ENCODE measurements at places on chromosomes 1 and 21.

DNA sequence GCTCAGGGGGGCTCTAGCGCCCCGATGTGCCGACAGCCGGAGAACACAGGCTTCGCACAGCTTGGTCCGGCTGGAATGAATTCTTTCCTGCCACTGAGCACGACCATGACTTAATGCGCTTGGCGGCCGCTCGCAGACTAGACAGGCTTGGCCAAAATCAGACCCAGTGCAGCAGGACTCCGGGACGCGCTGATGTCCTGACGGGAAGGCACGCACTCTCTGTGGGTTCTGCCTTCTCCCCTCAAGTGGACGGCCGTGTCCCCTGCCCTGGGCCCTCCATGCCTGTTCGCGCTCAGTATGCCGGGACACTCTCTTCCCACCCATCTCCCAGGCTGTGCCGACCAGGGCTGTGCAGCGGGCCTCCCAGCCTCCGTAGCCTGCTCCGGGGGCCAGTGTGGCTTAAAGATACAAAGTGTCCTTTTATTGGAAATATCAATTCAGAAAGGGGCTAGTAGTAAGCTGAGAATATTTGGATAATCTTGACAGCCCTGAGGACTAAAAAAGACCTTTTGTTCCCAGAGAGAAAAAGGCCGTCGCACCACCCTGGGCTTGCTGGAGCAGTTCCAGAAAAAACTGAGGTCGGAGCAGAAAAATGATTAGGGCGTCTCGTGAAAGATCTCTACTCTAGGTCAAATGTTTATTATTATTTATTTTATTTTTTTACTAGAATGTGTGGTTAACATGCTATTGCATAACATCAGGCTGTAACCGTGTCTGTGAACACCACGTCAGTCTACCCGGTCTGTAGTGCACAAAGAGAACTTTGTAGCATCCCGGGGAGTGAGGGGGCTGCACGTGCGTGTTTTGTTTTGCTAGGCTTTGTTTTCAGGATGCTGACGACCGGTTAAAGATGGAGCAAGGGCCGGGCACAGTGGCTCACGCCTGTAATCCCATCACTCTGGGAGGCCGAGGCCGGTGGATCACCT is 88.1 kb upstream of the ARHGEF16 start:
- peak; percentile 47 for DNase-seq

GRCh38 chr1:158830074-158830677 is 975 bp upstream of the MNDA start:
- no peak for DNase-seq

DNA sequence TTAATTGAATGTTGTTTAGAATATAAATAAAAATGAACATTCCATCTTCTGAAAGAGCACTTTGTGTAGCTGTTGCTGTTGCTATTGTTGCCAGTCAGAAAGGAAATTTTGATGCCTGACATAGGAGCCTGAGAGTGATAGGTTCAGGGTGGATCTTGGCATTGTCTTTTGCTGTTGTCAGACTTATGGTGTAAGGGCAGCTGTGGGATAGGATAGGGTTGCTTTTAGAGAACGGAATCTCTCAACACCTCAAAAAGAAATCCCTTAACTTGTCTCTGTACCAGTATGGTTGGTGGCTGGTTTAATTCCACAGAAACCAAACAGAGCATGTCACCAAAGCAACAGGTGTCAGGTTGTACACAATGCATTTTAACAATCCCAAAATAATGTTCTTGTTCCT is 62.7 kb downstream of the ESRRG start:
- no peak for DNase-seq

- DNase-seq: no peak
Observed at GRCh38 chr1:6867729-6868659, 82.7 kb downstream of the CAMTA1 start.

DNA sequence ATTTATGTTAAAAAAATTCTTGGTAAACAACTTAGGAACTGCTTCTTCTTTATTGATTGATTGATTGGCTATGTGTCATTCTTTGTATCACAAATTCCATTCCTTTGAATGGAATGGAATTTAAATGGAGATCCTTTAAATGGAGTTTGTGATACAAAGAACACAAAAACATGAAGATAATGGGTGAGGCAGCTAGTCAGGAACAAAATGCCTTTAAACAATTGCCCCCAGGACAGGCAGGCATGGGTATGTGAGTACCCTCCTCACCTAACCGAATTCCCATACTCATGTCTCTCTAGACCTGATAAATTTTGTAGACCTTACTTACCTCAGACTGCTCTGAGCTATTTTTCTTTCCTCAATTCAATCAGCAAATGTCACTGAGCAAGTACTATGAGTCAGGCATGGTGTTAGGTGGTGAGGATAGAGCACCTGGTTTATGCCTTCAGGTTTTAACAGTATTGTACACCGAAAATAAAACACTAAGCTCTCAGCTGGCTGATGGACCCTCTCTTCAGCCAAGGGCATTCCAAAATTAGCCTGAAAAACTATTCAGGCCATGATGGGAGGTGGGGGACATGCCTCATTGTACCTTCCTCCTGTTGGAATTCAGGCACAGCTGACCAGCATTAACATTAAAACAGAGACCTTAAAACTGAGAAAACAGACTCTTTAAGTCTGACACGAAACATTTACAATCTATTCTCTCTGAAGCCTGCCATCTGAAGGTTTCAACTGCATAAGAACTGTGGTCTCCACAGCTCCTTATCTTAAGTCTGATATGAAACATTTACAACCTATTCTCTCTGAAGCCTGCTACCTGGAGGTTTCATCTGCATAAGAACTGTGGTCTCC is 58.9 kb downstream of the OLFML3 start:
- no peak for DNase-seq

DNA sequence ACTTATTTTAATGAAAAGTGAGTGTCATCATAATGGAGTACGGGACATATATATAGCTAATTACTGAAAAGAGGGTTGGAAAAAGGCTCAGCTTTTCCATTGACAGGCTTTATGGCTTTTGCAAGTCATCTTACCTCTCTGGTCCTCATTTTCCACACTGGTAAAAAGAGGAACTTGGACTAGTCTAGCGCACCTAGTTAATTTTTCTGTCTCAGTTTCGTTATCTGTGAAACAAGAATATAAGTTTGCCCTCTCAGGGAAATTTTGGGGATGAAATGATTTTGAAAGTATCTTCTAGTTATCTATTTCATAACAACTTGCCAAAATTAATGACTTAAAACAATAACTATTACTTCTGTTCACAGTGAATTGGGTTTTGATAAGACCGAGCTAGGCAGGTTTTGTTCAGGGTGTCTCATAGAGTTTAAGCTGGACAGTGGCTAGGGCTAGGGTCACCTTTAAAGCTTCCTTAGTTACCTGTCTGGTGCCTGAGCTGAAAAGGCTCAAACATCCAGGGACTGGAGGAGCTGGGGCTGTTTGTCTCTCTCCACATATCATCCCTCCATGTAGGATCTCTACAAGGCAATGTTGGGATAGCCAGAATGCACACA is 91.7 kb downstream of the TYW3 start:
- no peak for DNase-seq

DNA sequence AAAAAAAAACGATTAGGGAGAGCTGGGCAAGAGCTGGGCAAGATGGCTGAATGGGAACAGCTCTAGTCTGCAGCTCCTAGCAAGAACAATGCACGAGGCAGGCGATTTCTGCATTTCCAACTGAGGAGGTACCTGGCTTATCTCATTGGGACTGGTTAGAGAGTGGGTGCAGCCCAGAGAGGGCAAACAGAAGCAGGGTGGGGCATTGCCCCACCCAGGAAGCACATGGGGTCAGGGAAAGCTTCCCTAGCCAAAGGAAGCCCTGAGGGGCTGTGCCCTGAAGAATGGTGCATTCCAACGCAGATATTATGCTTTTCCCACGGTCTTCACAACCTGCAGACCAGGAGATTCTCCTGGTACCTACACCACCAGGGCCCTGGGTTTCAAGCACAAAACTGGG is 251.6 kb downstream of the GPATCH2 start:
- no peak for DNase-seq

DNA sequence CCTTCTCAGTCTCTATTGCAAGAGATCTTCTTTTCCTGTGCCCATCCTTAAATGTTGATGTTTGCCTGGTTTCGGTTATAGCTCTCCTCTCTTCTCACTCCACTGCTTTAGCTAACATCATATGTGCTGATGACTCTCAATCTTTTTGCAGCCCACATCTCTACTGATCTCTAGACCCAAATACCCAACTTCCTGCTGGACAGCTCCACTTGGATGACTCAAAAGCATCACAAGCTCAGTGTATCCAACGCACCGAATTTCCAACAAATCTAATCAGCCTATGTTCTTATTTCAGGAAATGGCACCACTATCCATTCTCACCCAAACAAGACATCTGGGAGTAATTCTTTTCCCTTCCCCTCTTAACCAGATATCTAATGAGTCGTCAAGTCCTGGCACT is 79.1 kb upstream of the ARTN start:
- no peak for DNase-seq

DNA sequence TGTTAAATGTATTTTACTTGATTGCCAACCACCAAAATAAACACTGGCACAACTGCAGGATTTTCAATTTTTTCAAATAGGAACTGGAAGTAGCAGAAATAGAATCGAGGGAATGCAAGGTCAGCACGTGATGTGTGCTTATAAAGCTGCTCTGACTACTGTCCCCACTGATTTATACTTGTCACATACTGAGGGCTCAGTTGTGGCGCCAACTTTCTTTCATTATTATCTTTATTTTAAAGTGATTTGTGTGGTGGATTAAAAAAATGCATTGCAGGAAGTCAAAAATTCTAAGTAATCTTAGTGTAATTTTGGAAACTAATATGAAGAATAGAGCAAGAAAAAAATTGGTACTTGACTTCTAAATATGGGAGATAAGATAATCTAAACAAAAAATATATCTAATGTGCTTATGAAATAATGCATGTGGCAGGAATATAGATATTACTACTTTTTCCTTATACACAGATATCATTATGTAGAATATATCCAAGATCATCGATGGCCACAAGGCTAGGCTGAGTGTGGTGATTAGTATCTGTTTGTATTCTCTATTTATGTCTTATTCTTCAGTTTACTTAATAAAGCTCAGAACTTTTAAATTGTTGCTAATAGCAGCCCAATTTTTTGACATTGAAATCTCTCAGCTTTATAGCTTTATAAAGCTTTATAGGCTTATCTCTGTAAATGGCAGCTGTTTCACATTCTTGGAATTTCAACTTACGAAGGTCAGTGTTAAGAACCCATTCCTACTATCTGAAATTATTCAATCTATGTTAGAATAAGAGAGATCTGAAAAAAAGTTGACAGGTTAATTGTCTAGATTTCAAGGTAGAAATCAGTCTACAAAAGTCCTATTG is 404.5 kb upstream of the ADAMTS5 start:
- no peak for DNase-seq

- DNase-seq: peak; percentile 25
Observed at GRCh38 chr1:150765296-150765976, at the start of gene CTSS. Gene CTSS (minus strand): TSS chr1:150765778. CDS start chr1:150764763, 1,015 bp downstream.

DNA sequence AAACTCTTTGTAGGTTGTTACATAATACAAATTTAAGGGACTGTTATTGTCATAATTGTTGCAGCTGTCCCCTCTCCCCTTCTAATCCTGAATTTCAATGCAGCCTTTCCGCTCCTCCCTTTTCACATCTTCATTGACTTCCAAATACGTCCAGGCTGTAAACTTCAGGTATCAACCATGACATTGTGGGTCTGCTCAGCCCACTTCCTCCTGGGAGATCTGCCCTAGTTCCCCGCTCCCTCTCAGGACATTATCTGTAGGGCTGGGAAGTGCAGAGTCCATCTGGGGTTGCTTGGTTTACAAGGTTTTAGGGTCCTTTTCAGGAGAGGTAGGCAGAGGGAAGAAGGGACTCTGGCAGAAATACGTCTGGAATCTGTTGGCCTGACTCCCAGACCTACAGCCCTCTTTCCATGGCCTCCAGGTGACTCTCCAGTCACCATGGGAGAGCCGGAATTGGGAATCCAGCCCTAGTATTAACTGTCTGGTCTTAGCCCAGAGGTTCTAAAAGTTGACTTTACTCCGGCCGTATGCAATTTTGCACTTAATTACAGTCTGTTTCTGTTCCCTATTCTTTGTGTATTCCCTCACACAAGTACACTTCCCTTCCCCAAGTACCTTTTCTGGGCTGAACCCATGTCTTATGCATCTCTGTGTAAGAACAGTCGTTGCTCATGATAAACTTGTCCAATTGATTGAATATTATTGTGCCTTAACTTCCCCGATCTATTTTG is 4.7 kb upstream of the DENND2D start:
- DNase-seq: no peak

DNA sequence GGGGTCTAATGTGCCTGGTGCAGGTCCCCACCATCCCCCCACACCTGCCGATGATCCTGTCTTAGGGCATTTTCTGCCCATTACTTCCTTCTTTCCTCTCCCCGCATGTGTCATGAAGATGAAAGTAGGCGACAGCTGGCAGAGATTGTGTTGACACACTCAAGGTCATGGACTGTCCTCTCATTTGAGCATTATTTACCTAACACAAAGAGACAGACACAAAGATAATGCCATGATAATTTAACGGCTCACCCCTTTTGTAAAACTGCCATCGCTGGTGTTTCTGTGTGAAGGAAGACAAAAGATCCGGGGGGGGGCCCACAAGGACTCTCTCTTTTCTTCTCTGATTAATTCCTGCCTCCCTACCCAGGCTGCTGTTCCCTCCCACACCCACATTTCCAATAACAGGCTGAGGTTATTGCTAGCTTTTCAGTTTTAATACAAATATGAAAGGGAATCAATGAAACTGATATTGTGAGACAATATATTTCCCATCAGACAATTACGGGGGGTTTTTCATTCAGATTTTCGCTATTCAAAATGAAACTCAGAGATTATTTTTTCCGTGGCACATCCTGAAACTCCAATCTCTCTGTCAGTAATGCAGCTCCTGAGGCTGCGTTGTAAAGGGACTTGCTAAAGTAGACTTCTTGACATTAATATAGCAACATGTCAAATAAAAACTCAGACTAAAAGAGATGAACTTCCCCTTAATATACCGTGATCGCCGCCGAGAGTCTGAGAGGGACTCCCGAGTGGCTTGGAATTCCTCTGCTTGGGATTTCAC is 561.1 kb downstream of the NPHP4 start:
- DNase-seq: no peak

GRCh38 chr1:206685769-206686477 is 1.2 kb downstream of the MAPKAPK2 start:
- DNase-seq: peak; percentile 70

Data from fibroblast of mammary gland (primary cell).